ENCODE measurements at places on chromosomes 1 and 21.
A peak's percentile ranks its signal among the peaks of the same experiment; 100 is the strongest.

DNA sequence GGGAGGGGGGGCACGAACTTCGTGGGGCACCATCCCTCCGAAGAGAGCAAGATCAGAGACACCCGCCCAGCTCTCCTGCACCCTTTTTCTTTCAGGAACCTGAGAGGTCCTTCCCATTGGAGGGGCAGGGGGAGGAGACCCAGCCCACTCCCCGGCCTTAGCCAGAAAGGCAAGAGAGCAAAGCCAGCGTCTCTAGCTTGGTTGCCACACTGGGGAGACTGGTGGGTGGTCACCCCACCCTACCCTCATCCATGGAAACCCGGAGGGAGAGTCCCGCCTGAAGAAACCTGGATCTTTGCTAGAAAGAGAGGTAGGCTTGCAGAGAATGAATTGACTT lies 246 bp downstream of the ATP2B4 start:
- no peak for DNase-seq

DNA sequence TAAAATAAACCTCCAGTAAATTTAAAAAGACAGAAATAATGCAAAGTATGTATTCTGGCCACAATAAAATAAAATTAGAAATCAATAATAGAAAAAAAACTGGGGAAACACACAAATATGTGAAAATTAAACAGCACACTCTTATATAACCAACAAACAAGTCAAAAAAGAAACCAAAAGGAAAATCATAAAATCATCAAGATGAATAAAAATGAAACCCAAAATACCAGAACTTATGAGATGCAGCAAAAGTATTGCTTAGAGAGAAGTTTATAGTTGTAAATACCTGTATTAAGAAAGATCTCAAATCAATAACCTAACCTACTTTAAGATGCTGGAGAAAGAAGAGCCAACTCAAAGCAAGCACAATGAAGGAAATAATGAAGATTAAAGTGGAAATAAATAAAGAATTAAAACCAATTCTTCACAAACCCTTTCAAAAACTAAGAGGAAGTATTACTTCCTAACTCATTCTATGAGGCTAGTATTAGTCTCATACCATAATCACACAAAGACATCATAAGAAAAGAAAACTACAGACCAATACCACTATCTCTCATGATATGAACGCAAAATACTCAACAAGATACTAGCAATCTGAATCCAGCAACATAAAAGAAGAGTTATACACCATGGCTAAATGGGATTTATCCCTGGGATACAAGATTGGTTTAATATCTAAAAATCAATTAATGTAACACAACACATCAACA lies 6.4 kb upstream of the KRTAP10-3 start:
- no peak for DNase-seq

DNA sequence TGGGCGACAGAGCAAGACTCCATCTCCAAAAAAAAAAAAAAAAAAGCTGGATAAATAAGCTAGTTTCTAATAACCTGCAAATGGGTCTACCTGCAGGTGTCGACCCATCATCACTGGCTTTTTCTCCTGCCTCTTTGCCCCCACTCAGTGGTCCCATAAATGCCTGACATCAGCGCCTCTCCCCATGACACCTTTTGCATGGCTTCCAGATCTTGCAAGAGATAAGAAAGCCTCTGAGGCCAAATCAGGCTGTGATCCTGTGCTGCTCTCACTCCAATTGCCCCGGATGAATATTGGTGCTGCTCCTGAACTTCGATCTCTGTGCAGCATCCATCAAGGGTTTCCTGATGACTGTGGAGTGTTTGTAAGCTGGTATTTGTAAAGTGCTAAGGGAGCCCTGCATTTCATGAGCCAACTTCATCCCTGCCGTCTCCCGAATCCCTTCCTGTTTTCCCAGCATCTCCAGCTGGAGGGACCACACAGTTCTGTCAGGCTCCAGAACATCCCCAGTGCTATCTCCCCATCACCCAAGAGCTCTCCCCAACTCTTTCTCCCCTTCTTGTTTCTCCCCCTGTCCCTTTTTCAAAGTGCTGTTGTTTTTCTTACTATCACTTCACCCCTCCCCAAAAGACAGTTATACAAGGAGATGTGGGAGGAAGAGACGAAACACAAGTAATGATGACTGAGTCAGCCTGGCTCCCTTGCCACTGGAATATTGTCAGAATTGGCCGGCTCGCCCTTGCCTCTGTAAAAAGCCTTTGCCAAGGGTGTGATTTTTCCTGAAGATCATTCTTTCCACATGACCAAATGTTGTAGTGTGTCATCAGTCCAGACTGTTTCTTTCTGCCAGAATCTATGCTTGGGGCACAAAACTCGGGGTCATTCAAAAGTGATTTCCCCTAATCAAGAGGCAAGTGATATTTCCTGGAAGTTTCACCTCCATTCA lies 2.8 kb upstream of the EFHD2 start:
- DNase-seq: no peak

DNA sequence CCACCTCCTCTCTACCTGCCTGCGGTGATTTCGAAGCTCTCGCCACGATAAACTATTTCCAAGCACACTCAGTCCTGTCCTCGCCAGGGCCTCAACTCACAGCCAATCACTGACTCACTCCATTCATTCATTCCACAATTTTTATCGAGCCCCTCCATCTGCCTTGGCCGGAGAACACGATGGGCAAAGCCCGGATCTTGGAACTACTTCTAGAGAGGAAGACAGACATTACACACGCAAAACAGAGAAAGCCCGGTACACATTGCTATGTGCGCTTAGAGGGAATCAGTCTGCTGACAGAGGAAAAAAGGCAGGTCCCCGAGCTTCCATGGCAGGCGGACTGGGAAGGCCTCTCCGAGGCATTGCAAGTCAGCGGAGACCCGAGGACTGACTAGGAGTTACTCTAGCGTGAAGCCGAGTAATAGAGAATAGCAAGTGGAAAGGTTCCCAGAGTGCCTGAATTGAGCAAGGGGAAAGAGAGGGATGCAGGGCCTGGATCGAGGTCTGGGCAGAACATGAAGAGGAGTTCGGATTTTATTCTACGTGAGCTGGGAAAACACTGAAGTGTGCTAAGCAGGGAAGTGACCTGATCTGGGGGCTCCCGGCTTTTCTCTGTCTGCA lies 54.2 kb upstream of the DNAJC6 start:
- DNase-seq: no peak

- no peak for DNase-seq
Observed at GRCh38 chr21:26448751-26449150, 124.3 kb downstream of the CYYR1 start.

GRCh38 chr1:27374362-27375086 lies at the start of gene FCN3:
FCN3 (minus strand) TSS chr1:27374824; CDS start chr1:27374818, 6 bp downstream.
- DNase-seq: no peak

- DNase-seq: no peak
Observed at GRCh38 chr1:90753556-90753955, 36.5 kb upstream of the BARHL2 start.

DNA sequence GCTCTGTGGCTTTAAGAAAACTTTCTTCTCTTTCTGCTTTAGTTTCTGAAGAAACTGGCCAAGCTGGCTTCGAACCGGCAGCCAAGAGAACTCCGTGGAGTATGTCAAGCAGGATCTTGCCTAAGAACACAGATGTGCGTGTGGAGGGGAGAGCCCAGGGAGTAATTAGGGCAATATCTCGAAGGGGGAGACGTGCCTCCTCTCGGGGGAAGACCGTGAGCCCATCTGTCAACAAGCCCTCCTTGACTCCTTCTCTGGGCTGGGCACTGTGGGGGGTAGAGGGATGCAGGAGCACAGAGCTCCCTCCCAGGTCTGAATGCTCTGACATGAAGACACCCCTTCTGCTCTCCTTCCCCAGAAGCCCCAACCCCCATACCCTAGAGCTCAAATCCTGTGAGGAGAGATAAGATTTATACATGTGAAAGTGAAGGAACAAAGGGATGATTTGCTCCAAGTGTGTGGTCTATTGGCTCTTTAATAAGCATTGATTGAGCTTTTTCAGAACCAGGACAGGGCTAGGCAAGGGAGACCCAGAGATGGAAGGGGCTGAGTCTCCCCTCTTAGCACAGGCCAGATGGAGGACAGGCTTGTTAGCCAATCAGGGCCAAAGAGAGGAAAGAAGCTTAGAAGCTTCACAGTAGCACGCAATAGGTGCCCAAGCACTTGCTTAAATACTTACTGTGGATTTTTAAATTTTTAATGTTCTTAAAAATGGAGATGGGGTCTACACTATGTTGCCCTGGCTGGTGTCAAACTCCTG lies 37.5 kb downstream of the EDN2 start:
- no peak for DNase-seq

- DNase-seq: no peak
Observed at GRCh38 chr1:8267307-8267706, 50.6 kb upstream of the SLC45A1 start.

DNA sequence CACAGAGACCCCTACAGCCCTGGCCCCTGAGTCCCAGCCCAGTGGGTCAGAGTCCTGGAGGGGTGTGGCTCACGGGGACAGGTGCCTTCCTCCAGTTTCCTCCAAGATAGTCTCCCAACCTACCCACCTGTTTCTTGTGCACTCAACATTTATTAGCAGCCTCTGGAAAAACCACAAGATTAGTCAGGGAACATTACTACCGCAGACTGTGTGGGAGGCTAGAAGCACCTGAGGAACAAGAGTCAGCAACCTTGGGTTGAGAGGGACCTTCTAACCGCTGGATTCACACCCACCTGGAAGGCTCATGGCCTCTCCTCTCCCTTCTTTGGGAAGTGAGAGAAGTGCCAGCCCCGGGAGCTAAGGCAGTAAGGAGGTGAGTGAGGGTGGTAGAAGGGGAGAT lies 22.5 kb upstream of the IKBKE start:
- no peak for DNase-seq

GRCh38 chr1:78501203-78501602 lies 10.4 kb downstream of the PTGFR start:
- no peak for DNase-seq

- no peak for DNase-seq
Observed at GRCh38 chr1:238060061-238060460, 169.3 kb upstream of the ZP4 start.

GRCh38 chr1:200979574-200980451 lies 43.7 kb downstream of the KIF21B start:
- no peak for DNase-seq

DNA sequence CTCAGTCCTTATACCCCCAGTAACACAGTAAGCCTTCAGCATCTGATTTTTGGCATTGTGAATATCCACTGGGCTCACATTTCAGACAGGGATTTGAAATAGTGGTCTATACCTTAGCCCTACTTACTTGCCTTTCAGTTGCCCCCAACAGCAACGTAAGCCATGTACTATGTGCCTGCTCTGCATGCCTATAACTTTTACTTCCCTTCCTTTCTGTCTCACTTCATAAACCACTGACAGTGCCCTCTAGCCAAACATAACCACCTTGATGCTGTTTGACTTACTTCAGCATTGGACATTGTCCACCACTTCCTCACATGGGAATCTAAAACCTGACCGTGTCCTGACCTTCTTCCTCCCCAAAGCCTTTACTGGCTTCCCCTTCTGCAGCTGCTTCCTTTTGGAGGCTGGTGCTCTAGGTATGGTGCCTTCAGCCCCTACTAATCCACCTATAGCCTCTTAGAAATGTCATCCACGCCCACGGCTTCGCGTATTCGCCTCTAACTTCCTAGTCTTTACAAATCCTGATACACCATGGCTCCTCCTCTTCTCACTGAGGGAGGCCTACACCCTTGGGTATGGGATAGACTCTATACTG lies 3.6 kb upstream of the ZNF672 start:
- DNase-seq: no peak

- DNase-seq: peak; percentile 65
Observed at GRCh38 chr1:68231627-68232288, 565 bp downstream of the WLS start.

- no peak for DNase-seq
Observed at GRCh38 chr1:44947063-44947773, 39.2 kb downstream of the EIF2B3 start.

DNA sequence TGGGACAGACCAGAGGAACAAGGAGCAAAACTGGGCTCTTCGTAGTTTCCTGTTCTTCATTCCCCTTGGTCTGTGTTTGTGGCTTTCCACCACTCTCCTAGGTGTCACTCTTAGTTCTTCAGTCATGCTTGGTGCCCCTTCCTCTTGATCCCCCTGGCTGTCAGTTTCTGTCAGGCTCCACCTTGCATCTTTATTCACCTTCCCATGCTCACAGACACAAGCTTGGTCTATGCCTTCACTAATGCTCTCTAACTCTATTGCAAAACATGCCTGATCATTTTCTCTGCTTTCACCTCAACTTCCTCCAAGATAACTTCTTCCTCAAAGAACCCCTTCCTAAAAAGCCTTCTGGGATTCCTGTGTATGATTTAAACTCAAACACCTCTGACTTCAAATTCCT lies 122.9 kb downstream of the GLUL start:
- DNase-seq: no peak

DNA sequence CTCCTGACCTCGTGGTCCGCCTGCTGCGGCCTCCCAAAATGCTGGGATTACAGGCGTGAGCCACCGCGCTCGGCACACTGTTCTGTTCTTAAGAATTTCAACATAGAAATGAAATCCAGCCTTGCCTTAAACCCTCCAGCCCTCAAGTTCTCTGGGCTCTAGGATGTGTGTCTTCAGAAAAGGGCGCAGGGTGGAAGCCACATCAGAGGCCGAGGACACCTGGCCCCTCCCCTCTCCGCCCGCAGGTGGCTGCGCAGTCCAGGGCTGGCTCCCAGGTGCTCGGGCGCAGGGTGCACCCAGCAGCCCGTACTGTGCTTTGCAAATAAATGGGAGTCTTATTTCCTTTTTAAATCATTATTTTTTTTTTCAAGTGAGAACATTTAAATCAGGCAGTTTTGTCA lies 2.0 kb upstream of the C1orf174 start:
- no peak for DNase-seq

- DNase-seq: no peak
Observed at GRCh38 chr1:161739865-161740566, 9.6 kb upstream of the DUSP12 start.

GRCh38 chr1:222777977-222778376 lies 36.9 kb upstream of the DISP1 start:
- no peak for DNase-seq

DNA sequence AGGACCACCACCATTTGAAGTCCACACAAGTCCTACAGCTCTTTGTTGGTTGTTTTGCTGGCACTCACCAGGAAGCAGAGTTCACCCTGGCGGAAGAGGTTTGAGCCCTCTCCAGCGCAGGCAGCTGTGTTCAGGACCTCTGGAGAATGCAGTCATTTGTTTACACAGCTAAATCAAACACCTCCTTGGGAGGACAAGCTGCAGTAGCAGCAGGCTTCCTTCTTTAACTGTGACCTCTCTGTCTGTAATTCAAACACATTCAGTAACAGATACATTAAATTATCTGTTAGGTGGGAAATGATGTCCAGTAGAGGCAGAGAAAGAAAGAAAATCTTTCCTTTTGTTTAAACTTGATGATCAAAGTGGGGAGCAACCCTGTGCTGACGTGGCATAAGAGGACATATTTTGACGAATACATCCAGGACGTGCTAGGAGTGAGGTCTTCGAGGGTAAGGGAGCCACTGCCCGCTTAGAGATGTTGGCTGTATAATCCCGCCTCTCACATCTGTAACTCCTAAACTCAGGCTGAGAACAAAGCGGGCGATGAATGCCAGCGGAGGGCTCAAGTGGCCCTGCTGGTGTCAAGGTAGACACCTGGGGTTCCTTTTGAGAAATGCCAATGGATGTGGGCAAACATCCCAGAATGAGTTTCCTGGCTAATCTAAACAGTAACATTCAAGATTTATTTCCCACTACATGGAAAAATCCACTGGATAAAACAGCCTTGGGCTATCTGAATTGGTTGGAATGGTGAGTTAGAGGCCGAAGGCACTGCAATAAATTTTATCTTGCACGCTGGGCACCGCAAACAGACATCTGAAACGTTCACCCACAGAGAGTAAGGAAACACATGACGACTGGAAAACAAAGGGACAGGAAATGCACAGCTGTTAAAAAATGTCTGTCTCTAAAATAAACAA lies 51.7 kb downstream of the ABCA4 start:
- peak; percentile 41 for DNase-seq
